ENCODE measurements at places on chromosomes 16 and 17.

GRCh38 chr16:80852261-80852872 lies 48.0 kb upstream of the CDYL2 start:
- DNase-seq: peak; percentile 1

DNA sequence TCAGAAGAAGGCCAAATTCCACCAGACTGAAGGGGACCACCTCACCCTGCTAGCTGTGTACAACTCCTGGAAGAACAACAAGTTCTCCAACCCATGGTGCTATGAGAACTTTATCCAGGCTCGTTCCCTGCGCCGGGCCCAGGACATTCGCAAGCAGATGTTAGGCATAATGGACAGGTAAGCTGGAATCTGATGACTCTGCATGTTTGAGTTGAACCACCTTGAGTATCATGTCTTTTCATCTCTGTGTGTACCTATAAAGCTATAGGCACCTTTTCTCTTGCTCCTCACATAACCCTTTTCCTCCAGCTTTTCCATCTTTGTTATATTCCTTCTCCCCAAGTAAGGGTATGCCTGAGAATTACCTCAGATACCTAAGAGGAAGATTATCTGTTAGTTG lies 24.8 kb downstream of the ETV4 start:
- DNase-seq: no peak

GRCh38 chr17:52148969-52149351 lies 9.6 kb downstream of the CA10 start:
- DNase-seq: no peak

DNA sequence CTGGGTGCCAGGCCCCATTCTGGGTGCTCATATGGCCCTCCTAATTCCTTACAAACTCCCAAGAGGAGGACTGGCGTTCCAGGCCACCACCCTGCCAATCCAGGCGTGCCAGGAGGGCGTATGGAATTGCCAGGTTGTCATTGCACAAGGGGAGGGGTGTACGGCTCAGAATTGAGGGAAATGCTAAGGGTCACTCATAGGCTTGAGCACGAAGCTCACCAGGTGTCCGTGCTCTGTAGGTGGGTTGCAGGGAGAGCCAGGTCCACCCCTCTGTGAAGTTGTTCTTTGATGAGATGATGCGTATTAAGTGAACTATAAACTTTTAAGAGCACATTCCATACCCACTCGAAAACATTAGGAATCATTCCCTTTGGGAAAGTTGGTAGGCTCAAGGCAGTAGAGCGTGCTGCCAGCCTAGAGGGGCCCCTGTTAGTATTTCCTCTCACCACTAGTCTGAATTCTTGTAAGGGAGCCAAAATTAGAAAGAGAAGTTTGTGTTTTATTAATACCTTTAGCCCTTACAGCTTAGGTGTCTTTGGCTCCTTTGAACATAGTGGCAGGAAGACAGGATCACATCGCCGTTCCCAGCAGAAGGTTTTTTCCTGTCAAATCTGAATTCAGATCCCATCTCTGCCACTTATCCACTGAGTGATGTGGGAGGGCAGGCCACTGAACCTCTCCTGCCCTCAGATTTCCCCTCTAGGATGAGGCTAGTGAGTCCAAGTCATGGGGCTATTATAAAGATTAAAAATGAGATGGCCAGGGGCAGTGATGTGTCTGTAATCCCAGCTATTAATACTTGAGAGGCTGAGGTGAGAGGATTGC lies 38.7 kb upstream of the NFAT5 start:
- DNase-seq: no peak

DNA sequence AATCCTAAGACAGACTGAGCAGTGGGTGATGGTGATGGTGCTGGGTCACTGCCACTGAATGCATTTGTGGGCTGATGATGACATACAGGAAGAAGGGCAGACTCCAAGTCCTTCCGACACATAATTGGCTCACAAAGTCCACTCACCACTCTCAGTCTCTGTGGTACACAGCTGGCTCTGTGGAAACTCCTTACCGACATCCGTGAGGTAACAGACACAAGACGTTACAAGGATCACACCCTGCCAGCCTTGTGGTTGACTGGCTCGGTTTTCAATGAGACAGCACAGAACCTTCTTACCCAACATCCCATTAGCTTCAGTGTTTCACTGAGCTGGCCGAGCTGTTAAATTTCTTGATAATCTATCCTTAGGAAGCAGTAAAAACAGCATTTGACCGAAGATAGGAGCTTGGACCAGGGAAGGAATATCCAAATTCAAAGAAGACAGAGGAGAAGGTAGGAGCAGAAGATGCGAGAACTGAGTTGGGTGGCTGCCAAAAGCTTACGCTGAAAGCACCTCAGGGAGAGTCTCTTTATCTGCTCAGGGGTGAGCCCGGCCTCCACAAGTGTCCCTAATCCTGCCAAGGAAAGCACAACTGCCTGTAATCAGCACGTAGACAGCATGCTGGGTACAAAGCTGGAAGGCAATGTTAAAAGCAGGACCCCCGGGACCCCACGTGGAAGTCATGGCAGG lies 5.5 kb upstream of the MXRA7 start:
- peak; percentile 100 for DNase-seq
